Neural crest cell (in vitro differentiated cells): ENCODE measurements at places on chromosomes 1 and 21. TPM values are rescaled to one million over a fixed set of nuclear protein-coding genes. Genes with fewer than 3 reads are reported as not detected.

Gene NEK2
- 27.1 and 31.0 TPM in 2 replicates for total RNA-seq

Gene GRIK3
- total RNA-seq: 1.6 and 2.4 TPM in 2 replicates

Gene C1orf185
- not detected in 2 replicates for total RNA-seq

- DNase-seq: no peak
- H3K36me3 ChIP-seq: peaks cover 3% of the 10 kb centered on the region
- no peaks in the 10 kb centered on the region for H3K27me3 ChIP-seq
- peaks cover 7% of the 10 kb centered on the region for H3K4me1 ChIP-seq
- H3K4me3 ChIP-seq: no peak overlapping the region
- H3K27ac ChIP-seq: peak overlapping the region; percentile 73
These were observed 14.9 kb downstream of the LIX1L start for GRCh38 chr1:145942871-145943270.

DNA sequence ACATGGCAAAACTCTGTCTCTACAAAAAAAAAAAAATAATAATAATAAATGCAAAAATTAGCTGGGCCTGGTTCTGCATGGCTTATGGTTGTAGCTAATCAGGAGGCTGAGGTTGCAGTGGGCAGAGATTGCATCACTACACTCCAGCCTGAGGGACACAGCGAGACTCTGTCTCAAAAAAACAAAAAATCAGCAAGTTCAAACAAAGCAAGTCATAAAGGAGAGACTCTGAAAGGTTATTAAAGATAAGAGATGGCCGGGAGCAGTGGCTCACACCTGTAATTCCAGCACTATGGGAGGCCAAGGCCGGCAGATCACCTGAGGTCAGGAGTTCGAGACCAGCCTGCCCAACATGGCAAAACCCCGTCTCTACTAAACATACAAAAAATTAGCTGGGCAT lies 28.8 kb downstream of the COP1 start:
- no peak overlapping the region for H3K27ac ChIP-seq
- peaks cover under 1% of the 10 kb centered on the region for H3K4me1 ChIP-seq
- H3K36me3 ChIP-seq: peaks cover 3% of the 10 kb centered on the region
- no peaks in the 10 kb centered on the region for H3K27me3 ChIP-seq
- H3K4me3 ChIP-seq: no peak overlapping the region

DNA sequence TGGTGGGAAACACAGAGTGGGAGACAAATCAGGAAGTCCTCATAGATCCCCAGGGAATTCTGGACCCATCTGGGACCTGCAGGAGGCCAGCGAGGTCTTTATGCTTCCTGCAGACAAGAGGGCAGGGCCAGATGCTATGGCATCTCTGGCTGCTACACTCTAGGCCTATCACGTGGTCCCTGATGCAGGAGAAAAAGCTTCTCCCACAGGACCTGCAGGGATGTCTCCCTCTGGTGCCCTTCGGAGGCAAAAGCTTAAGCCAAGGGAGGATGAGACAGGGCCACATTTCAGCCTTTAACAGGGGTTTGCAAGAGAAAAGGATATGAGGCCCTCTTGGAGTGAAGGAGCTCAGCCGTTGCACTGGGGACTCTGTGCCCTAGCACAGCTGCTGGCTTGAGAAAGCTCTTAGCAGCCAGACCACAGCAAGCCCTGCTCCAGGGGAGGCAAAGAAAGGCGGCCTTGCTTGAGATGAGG lies 243.0 kb downstream of the C1orf94 start:
- H3K27me3 ChIP-seq: peaks cover 21% of the 10 kb centered on the region
- no peak for DNase-seq
- no peak overlapping the region for H3K27ac ChIP-seq
- no peak overlapping the region for H3K4me3 ChIP-seq
- H3K4me1 ChIP-seq: no peaks in the 10 kb centered on the region

GRCh38 chr1:184392779-184393522 lies 6.1 kb downstream of the C1orf21 start:
- H3K27me3 ChIP-seq: peaks cover 4% of the 10 kb centered on the region
- H3K36me3 ChIP-seq: no peaks in the 10 kb centered on the region
- H3K27ac ChIP-seq: no peak overlapping the region
- peak overlapping the region; percentile 35 for H3K4me3 ChIP-seq
- DNase-seq: no peak

DNA sequence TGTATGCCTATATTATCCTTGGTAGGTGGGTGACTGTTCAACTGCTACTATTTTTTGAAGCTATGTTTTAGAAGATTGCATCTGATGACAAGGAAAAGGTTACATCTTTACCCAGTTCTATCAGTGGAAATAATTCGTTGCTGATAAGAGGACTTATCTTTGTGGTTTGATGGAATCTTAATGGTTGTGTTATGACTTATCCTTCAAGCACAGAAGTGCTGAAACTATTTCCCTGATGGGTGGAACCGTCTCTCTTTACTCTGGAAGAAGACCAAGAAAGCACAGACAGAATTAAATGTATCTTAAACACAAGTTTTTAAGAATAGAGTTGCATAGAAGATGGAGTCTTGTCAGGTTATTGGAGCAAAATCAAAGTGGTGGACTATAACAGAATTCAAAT lies 437.7 kb upstream of the KAZN start:
- no peak for DNase-seq
- no peak overlapping the region for H3K4me3 ChIP-seq
- no peaks in the 10 kb centered on the region for H3K27me3 ChIP-seq
- H3K27ac ChIP-seq: no peak overlapping the region
- H3K36me3 ChIP-seq: no peaks in the 10 kb centered on the region

GRCh38 chr1:225974454-225974853 lies 24.7 kb downstream of the SDE2 start:
- H3K27me3 ChIP-seq: no peaks in the 10 kb centered on the region
- DNase-seq: no peak
- H3K27ac ChIP-seq: no peak overlapping the region
- H3K4me1 ChIP-seq: peaks cover 4% of the 10 kb centered on the region
- H3K4me3 ChIP-seq: no peak overlapping the region

GRCh38 chr1:157007306-157007705 lies 38.2 kb downstream of the ARHGEF11 start:
- no peak overlapping the region for H3K4me3 ChIP-seq
- peaks cover 32% of the 10 kb centered on the region for H3K4me1 ChIP-seq
- DNase-seq: no peak
- H3K27ac ChIP-seq: no peak overlapping the region
